ENCODE measurements at places on chromosomes 4 and X.

- no peak for DNase-seq
Measured at GRCh38 chr4:30028826-30029225, 691.3 kb upstream of the PCDH7 start.

DNA sequence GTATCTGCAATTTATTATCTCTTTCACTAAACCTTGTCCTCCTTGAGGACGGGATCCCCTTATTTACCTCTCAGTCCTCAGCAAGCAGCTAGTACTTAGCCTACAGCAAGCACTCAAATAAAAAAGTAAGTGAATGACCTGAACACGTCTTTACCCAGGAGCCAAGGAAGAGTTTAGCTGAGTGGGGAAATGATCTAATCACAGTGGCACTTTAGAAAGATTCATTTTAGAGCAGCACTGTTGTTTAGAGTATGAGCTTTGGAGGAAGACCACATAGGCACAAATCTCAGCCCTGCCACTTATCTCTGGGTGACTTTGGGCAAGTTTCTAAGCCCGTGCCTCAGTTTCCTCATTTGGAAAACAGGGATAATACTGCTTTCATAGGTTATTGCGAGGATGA is 2.7 kb downstream of the FAM120C start:
- no peak for DNase-seq

- DNase-seq: no peak
Measured at GRCh38 chr4:129082302-129082701, 11.0 kb downstream of the SCLT1 start.

GRCh38 chr4:169225812-169226211 is 44.9 kb downstream of the SH3RF1 start:
- DNase-seq: no peak

- DNase-seq: no peak
Measured at GRCh38 chr4:57544811-57545654, 434.8 kb upstream of the IGFBP7 start.

DNA sequence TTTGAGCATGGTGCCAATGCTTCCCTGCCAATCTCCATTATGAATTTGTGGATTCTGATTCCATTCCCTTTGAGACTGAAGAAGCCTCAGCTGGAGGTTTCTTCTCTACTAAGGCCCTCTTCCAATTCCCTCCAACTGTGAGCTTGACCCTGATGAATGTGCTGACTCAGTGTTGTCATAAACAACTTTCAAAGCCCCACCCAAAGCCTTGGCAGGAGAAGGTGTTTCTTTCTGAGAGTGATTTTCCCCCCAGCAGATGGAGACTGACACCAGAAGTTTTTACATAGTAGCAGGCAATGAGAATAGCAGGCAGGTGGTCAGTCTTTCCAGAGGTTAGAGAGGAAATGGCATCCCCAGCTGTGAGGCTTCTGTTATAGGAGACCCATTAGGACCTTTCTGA is 53.1 kb downstream of the OCRL start:
- no peak for DNase-seq

DNA sequence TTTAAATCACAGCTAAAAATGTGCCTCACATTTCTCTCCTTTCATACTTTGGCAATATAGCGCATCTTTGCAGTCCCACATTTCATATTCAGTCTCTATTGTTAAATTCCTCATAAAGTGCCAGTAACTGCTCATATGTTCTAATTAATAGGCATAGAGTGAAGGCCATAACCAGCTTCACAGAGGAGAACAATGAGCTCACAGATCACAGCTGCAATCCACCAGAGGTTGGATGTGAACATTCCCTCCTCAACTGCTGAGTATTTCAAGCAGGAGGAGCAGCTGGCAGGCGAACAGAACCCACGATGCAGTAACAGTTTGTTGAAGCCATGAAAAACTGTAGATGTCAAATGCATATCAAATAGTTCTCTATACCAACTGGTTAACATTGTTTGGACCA is 2088.7 kb upstream of the AGA start:
- no peak for DNase-seq

GRCh38 chrX:57918750-57919436 is 8.6 kb upstream of the ZXDA start:
- DNase-seq: no peak

GRCh38 chr4:48902266-48902665 is 4.3 kb downstream of the OCIAD2 start:
- no peak for DNase-seq

DNA sequence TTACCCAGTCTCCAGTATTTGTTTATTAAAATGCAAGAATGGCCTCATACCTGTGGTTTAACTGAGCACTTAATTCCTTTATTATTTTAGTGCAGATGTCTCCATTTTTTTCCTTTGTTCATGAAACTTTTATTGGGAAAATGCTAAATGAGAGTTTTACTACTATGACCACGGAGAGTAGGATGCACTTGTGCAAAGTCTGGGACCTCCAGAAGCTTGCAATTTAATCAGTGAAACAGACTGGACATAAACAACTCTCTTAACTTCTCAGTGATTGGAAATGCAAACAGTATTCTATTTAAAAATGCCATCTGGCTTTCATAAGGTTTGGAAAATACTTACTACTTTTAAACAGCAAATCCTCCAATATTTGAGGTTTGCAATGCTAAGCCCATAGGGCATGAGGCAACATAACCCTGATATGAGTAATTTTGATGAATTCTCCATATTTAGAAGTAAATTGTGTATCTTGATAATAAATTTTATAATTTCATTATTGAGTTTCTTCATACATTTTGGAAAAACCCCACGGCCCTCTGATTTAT is 718.7 kb upstream of the MAGEB2 start:
- no peak for DNase-seq

DNA sequence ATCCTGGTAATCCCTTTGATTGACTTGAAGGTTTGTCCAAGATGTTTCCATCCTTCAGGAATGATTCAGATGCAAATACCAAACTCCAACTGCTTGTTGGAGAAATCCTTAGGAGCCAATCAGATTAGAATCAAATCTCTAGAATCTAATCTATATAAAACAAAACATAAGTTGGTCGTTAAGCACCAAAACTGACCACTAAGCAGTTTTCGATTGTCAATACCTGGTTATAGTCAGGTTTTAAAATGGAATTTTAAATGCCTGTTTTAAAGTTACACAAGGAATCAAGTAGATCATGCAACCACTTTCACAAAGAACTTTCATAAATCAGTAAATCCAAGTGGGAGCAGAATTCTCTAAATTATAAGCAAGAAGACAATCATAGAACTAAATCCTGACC is 236.1 kb downstream of the PARM1 start:
- DNase-seq: no peak

DNA sequence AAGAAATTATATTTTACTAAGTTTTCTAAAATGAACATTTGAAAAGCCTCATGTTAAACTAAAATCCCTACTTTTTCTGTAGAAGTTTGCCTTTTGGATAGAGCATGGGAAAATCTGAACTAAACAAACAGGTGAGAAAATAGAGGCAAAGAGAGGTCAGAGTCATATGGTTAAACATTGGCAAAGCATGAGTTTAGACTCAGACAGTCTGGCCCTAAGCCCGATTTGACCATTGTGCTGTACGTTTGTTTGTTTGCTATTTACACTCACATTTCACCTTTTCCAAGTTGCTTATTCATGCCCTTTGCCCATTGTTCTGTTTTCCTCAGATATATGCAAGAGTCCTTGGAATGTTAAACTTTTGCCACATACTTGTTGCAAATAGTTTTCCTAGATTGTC is 85.4 kb downstream of the TIGD2 start:
- DNase-seq: no peak

DNA sequence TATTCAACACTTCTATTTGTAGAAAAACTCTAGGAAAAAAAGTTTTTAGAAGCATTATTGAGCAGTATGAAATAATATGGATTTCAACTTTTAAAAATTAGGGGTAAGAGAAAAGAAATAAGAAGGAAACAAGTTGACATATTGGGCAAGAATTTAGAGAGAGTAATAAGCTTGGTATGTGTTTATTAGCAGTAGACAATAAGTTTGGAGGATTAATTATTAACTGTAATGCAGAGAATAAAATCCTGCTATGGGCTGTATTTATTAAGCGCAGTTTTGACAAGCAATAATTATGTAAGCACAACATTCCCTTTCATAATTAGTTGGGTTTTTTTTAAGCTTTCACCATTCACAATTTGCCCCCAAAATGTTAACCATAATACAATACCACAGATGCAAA is 162.7 kb upstream of the SLC7A11 start:
- DNase-seq: no peak

- DNase-seq: no peak
Measured at GRCh38 chr4:73740353-73740778, at the start of gene CXCL8. Gene CXCL8, plus strand, starts transcription at chr4:73740569. Its CDS starts 90 bp downstream, at chr4:73740659.

DNA sequence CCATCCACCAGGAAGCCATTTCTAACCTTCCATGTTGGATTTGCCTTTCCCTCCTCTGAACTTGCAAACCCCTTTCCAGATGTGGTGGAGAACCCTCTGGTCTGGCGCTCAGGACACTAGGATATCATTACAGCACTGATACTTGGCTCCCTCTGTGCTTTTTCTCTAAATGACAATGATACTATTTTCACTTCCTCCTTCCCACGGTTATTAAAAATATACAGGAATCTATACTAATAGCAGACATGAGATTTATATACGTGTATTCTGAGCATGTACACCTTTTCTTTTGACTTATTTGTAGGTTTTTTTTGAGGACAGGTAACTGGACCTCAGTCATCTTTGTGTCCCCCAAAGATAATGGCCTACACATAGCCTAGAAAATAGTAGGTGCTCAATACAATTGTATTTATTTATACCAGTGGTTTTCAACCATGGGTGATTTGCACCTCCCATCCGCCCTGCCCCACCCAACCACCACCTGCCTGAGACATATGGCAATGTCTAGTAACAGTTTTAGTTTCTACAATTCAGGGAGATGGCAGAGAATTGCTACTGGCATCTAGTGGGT is 60.4 kb upstream of the PLAC8 start:
- DNase-seq: no peak

DNA sequence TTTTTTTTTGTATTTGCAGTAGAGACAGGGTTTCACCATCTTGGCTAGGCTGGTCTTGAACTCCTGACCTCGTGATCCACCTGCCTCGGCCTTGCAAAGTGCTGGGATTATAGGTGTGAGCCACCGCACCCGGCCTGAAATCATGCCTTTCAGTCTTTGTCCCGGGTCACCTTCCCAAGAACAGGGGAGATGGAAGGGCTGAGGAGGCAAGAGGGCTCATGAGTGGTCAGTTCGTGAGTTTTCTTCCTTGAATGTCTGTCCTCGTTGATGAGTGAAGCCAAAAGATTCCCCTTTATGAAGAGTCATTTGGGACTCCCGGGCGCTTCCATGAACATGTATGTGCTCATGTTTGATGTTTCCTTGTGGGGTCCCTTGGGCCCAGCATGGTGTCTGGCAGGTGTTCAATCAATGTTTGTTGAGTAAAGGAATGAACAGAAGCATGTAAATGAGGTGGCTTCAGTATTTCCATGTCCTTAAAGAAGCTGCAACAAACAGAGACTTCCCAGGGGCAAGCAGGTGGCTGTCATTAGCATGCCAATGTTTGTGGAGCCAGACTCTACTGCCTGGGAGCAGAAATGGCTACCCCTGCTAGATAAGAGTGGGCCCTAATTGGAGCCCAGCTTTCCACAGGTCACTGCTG is 3.4 kb upstream of the SEPTIN6 start:
- DNase-seq: no peak

- DNase-seq: no peak
Measured at GRCh38 chrX:13911586-13911985, 94.7 kb upstream of the GPM6B start.

DNA sequence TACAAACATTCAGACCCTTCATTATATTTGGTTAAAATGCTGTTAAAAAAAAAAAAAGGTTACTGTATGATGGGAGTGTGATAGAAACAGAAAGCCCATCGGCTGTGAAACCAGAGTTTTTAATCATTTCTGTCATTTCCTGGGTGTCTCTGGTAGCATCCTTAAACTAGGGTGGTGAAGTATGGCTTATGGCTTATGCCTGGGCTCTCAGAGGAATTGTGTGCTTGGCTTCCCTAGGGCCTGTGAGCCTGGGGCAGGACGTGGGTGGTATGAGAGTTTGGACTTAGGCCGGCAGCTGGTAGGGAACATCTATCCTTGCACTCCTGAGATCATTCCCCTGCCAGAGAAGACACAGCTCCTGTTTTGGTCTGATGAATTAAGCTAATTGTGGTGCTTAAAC is 52.2 kb downstream of the DCUN1D4 start:
- DNase-seq: no peak

- DNase-seq: no peak
Measured at GRCh38 chr4:114701491-114701890, 102.9 kb downstream of the UGT8 start.

DNA sequence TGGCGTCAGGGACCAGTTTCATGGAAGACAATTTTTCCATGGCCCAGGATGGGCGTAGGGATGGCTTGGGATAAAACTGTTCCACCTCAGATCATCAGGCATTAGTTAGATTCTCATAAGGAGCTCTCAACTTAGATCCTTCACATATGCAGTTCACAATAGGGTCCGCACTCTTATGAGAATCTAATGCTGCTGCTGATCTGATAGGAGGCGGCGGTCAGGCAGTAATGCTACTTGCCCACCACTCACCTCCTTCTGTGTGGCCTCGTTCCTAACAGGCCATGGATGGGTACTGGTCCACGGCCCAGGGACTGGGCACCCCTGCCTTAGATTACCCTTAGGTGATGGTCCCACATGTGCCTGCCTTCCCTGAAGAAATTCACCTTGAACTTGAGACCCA is 28.8 kb upstream of the ENPP6 start:
- no peak for DNase-seq

DNA sequence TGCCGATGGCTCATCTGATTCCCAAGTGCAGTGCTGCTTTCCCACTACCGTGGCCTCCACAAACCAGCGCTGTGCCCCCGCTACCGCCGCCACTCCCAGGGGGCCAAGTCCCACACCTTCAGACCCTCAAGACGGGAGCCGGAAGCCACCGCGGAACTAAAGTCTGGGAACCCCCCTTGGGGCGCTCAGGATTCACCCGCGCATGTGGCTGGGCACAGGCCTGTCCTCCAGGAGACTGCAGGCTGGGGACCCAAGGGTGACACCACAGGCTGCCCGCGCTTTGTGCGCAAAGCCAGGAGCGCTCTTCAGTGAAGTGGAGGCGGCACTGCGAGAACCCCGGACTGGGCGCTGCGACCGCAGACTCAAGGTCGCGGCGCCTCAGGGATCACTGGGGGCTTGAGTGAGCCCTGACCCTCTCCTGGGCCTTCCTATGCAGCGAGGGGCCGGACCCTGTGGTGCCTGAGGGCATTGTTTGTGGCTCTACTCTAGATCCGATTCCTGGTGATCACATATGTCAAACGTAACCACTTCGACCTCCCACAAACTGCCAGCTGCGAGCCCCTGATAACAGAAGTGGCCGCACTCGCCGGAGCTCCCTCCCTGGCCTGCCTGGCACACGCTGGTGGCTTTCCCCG is 20.4 kb upstream of the TBC1D14 start:
- DNase-seq: no peak

- no peak for DNase-seq
Measured at GRCh38 chrX:41526271-41526670, 79.1 kb downstream of the NYX start.

- no peak for DNase-seq
Measured at GRCh38 chr4:148847544-148848255, 405.5 kb upstream of the NR3C2 start.

DNA sequence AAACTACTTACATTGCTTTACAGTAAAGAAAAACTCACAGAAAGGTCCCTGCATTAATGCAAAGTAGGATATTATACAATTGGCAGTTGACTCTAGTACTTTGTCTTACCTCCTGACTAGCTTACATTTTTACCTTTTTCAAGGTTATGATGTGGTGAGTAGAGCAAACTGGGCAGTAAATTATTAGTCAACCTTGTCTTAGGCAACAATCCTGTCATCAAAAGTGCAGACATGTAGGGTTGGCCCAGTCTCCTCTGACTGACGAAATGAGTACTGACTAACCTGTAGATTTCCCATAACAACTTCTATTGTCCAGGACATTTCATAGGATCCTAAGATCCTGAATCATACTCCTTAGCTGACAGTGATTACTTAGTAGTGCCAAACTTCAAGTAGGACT is 142.0 kb upstream of the NUDT6 start:
- DNase-seq: no peak

All from omental fat pad (tissue), 4 donors.